ENCODE measurements at places on chromosomes 1 and 21.

GRCh38 chr1:224696891-224697765, 81.0 kb downstream of the CNIH3 start:
- peak; percentile 41 for DNase-seq

DNA sequence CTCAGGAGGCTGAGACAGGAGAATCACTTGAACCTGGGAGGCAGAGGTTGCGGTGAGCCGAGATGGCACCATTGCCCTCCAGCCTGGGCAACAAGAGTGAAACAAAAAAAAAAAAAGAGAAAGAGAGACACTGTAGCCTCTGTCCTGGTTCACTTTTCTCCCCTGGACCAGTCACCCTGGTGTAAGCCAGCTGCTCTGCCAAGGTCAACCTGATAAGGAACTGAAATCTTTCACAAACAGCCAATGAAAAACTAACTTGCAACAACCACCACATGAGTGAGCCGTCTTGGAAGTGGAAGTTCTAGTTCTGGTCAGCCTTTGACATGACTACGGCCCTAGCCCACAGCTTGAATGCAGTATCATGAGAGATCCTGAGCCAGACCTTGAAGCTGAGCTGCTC, 36.8 kb upstream of the CXADR start:
- DNase-seq, result no peak

GRCh38 chr1:229869240-229869639, 197.8 kb upstream of the GALNT2 start:
- DNase-seq, result no peak

- DNase-seq, result no peak
Observed at GRCh38 chr1:3779265-3779911, 6.8 kb downstream of the SMIM1 start.

DNA sequence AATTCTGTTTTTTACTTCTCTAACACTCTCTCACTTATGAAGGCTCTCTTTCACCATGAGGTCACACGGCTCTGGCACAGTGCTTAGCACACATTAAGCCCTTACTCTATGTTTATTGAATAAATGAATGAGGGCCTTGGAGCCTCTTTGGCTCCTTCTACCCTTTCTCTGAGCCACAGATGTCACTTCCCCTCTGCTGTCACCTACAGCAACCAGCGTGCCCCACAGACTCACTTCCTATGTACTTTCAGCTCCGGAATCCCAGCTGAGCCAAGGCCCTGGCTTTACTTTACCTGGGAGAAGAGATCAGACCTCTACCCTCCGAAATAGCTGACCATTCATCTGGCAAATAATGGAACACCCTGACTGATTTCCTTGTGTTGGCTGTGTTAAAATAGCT, 53.7 kb upstream of the HMCN1 start:
- no peak for DNase-seq

GRCh38 chr1:80891871-80892270, 908.9 kb upstream of the ADGRL2 start:
- no peak for DNase-seq

GRCh38 chr21:41965045-41965444, 11.2 kb upstream of the C2CD2 start:
- no peak for DNase-seq

DNA sequence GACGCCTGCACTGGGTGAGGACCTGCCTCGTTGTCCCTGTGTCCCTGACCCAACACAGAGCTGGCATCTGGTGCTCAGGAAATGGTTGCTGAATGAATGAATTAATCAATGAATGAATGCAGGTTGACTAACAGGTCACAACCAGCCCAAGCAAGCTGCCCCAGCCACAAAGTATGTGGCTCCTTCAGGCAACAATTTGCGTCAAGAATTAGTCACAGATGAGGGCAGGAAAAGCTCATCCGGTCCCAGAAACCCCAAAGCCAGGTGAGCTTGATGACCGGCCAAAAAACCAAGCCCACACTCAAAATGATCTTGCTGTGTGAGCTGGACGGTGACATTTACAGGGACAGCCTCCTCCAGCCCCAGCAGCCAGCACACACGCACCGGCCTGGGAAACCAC, 40.6 kb upstream of the GPR153 start:
- no peak for DNase-seq

- DNase-seq, result no peak
Observed at GRCh38 chr1:53644496-53644895, 94.5 kb downstream of the GLIS1 start.

DNA sequence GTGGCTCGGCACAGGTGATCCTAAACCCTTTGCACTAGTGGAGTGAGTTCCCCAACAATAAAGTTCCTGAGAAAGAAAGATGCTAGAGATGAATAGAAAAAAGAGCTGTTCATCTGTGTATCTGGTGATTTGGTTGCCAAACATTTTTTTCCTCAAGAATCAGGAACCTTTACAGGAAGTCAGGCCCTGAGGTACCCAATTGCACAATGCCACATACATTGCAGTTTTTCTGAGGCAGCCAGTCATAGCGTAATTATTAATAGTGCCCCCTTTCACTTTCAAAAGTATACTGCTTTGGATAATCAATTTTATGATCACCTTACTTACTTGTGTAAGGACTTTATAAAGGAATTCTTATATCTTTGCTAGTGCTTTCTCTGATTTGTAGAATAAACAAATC, 346.3 kb upstream of the POU3F1 start:
- DNase-seq, result no peak

DNA sequence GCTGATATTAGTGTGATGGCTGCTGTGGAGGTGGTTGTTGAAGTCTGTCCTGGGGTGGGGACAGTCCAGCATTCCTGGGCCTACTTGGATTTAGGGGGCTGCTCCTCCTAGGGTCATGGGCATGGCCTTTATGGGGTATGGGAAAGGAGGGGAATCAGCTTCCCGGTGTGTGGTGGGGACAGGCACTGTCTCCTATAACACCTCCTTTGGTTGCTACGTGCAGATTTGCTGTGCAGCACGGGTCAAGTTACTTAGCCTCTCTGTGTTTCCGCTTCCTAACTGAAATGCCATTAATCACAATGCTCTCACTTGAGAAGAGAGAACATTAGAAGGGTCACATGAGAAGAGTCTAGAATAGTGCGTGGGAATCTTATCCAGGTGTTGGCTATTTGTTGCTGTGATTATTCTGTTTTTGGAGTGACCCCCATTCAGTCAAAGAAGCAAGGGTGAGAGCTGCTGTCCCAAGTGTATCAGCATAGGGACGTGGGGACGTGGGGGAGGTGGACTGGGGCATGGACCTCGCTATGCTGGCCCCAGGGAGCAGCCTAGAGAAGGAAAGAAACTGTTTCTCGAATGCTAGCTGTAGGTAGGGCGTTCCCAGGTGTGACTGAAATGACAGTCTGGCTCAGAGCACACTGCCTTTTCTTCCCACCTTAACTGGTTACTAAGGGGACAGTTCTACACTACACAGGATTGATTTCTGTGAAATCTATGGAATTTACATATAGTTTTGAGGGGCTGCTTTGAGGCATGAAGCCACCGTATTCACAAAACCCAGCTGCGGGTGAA, 19.9 kb downstream of the SOX13 start:
- DNase-seq, result no peak

Measured in AG09309 (cell line).